ENCODE measurements at places on chromosomes 7 and 10.

DNA sequence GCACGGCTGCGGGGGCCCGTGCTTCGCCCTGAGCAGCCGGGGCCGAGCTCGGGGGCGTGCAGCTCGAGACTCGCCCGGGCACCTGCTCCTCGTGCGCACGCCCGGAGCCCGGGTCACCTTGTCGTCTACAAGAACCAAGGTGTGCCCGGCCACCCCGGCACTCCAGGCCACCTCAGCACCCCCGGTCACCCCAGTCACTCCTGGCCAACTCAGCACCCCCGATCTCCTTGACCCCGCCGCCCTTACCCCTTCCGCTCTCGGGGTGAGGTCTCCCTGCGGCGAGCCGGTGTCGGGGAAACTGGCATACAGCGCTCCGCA lies 268 bp upstream of the IGFBP3 start:
- peak; percentile 77 for DNase-seq

DNA sequence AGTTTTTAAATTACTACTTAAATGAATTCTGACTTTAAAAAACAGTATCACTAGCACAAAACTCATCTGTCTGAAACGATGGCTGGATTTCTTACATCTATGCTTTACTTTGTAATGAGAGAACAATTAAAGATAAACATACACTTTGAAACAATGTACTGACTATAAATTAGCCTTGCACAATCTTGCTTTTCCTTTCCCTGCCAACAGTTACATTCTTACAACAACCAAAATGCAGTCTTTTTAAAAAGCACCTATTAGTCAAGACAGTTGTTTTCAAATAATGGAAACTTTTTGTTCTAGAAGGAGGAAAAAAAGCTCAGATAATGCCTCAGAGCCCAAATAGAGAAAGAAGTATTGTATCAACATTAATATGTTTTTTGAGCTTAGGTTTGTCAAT lies 153.3 kb downstream of the ELMO1 start:
- no peak for DNase-seq

DNA sequence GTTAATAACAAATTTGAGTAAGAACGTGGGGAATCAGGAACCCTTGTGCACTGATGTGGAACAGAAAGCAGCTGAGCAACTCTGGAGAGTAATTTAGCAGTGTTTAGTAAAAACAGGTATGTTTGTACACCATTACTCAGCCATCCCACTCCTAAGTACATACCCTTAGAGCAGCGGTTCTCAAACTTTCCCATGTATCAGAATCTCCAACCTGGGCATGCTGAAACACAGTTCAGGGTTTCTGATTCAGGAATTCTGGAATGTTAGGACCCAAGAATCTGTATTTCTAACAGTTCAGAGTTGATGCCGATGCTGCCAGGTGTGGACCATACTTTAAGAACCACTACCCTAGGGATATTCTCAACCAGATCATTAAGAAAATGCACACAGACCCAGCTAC lies 5.1 kb downstream of the SGMS1 start:
- peak; percentile 77 for DNase-seq

GRCh38 chr7:75771224-75771623 lies 787 bp downstream of the CCL26 start:
- no peak for DNase-seq

DNA sequence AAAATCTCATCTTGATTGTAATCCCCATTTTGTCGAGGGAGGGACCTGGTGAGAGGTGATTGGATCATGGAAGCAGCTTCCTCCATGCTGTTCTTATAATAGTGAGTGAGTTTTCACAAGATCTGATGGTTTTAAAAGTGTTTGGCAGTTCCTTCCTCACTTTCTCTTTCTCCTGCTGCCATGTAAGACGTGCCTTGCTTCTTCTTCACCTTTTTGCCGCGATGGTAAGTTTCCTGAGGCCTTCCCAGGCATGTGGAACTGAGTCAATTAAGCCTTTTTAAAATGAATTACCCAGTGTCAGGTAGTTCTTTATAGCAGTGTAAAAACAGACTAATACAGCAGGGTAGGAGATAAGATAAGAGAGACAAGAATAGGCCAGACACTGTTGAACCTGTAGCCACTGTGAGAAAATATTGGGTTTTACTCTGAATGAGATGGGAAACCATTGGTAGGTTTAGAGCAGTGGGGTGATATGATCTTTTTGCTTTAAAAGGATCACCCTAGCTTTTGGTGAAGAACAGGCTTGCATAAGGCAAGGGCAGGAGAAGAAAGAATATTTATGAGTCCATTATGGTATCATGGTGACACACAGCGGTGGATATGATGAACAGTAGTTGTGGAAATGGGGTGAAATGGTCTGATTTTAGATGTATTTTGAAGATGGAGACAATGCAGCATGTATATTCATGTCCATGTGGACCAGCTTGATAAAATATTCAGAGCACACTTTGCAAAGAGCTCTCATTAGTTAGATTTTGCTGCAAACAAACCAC lies 11.5 kb downstream of the OR6B1 start:
- DNase-seq = peak; percentile 40

DNA sequence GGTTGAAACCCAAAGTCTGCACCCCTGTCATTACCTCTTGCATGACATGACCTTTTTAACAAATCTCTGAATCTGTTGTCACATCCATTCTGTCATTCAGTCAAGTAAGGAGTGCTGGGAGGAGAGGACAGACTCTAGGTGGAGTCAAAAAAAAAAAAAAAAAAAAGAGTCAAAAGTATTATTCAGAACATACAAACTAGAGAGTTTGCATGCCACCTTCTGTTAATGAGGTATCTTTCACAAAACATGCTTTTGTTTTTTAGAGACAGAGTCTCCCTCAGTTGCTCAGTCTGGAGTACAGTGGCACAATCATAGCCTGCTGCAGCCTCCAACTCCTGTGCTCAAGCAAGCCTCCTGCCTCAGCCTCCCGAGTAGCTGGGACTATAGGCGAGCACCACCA lies 81.6 kb upstream of the ARMC3 start:
- no peak for DNase-seq

- peak; percentile 81 for DNase-seq
These were observed 11.4 kb upstream of the TACR2 start for GRCh38 chr10:69428165-69428564.

DNA sequence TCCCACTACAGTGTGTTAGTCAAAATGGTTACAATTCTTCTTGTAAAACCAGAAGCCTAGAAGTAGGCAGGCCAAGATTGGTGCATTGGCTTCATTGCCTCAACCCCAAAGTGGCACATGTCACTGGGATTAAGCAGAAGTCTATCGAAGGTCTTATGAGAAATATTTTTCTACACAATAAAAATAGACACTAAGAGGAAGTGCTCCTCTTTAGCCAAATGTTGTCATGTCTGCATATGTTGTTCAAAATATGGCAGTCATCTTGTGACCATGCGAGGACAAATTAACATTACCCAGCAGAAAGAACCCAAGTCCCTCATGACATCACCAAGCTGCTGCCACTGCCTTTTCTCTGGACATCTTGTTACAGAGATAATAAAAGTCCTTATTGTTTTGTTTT lies 6.3 kb upstream of the NSMCE4A start:
- no peak for DNase-seq

GRCh38 chr10:62264702-62265436 lies 3.8 kb downstream of the RTKN2 start:
- DNase-seq = peak; percentile 83

GRCh38 chr10:26628395-26628794 lies 69.1 kb upstream of the PDSS1 start:
- DNase-seq = no peak

- no peak for DNase-seq
These were observed 298.4 kb downstream of the XPNPEP1 start for GRCh38 chr10:109624939-109625338.
